ENCODE measurements at places on chromosomes 3 and 15.
A peak's percentile ranks its signal among the peaks of the same experiment; 100 is the strongest.

- no peak for DNase-seq
Observed at GRCh38 chr3:141338881-141339280, 29.4 kb upstream of the ZBTB38 start.

DNA sequence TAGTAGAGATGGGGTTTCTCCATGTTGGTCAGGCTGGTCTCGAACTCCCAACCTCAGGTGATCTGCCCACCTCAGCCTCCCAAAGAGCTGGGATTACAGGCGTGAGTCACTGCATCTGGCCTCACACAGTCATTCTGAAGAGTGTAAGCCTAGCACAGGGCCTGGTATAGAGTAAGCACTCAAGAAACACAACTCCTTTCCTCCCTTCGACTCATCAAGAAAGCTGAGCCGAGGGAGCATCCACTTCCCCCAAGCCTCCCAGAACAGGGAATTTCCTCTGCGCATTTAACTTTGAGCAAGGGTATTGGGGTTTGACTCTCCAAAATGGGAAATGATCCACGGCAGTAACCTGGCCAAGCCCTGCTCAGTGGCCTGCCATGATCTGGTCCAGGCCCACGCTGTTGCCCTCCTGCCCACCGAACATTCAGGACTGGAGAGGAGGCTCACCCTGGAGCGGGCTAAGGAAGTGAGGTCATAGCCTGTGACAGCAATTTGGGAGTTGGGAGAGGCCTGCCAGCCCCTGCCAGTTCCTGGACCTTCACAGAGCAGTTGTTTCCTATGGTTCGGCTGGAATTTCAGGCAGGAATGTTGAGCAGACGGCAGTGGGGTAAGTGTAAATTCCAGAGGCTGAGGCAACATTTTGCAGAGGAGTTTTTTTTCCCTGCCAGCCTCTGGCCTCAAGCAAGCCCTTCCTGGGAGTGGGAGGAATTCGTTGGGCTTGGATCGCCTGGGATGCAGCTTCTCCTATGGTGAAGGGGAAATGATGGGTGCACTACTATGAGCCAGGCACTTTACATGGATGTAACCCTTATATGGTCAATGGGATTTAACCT lies 21.2 kb upstream of the SMAD3 start:
- no peak for DNase-seq

DNA sequence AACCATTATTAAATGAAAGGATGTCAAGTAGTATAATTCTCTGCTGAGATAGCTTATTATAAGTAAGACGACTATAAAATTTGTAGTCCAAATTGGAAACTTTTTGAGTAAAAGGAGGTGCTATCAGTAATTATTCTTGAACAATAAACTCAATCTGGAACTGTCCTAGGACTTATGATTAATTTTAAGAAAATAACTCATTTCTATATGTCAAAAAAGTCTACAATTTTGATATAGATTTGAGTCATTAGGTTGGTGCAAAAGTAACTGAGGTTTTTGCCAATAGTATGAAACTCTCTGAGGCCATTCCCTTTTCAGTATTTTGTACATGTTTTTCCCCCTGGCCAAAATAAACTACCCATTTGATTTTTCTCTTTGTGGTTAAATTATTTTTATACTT lies 41.0 kb downstream of the LEKR1 start:
- DNase-seq: no peak

DNA sequence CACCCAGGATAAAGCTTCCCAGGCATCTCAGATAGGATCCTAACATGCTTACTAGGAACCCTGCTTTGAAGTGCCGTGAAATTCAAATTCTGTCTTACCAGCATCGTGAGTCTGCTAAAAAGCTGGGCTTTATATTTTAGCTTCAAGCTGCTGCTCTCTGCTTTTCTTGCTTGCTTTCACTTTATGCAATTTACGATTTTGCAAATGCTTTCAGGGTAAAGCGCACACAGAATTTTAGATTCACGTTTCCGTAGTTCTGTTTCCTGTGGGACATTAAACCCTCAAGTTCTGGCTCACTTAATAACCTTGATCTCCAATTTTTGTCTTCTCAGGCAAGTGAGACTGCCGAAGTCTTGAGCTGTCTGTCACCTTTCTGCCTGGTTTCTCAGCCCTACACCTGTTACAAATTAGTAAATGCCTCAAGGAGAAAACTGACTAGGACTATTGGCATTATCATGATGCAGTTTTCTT lies 170.5 kb upstream of the TGFBR2 start:
- no peak for DNase-seq

GRCh38 chr15:32878869-32879805 lies 161.3 kb downstream of the GREM1 start:
- DNase-seq: peak; percentile 33

DNA sequence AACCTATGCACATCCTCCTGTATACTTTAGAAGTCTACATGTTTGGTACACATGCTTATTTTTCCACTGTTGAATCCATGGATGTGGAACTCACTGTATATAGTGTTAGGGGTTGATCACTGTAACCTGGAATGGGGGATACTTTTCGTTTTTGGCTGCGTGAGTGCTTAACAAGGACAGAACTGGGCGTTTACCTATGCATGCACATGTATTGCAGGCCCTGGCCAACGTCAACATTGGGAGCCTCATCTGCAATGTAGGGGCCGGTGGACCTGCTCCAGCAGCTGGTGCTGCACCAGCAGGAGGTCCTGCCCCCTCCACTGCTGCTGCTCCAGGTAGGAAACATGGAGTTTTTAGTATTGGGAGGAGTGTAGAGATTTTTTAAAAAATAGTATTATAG lies 2.3 kb downstream of the RPLP1 start:
- no peak for DNase-seq

DNA sequence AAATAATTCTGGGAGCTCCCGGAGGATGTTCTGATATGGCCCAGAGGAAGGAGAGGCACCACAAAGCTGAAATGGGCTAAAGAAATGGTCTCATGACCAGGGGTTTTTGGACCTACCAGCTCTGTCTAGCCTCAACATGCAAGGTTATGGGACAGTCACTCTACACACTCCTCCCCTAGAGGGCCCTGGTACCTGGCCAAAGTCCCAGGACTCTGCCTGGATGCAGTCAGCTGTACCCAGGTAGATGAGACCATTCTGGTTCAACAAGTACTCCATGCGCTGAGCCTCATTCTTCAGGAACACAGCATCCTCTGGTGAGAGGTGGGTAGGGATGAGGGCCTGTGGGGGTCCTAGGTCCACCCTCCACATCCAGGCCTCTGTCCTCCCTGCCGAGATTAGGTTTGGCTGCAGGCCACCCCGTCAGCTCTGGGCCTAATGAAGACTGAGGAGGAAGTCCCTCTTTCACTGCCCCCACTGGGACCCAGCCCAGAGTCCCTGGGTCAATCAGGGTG lies 9.5 kb downstream of the EPB42 start:
- DNase-seq: no peak

- DNase-seq: no peak
Observed at GRCh38 chr15:40471105-40471807, 472 bp downstream of the CHST14 start.

DNA sequence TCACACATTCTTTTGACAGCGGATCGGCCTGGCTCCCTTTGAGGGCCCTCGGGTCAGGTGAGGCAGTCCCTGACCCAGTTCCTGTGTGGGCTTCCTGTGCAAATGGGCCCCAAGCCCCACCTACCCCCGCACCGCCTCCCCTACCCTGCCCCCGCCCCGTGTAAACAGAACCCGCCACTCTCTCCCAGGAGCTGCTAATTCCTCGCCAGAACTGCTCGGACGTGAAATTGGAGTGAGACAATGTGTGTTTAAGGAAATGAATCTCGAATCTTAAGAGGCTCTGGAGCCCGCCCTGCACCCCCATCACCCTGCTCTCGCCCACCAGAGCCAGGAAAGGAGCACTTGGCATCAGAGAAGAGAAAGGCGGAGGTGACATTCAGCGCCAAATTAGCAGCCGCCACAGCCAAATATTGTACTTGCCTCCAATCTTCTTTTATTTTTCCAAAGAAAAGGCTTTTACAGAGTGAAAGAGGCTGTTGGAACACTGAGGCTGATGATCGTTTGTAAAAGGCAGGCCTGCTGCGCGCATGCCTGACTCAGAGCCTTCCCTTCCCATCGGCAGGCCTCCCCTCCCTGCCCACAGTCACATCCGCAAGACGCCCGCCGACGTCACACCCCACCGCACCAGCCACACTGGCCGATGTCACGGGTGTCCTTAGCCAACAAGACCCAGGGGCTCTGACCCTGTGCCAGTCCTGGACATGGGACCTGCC lies 53.1 kb downstream of the CACNA2D2 start:
- peak; percentile 92 for DNase-seq

GRCh38 chr15:21261396-21261964 lies 178.8 kb downstream of the POTEB3 start:
- DNase-seq: no peak

DNA sequence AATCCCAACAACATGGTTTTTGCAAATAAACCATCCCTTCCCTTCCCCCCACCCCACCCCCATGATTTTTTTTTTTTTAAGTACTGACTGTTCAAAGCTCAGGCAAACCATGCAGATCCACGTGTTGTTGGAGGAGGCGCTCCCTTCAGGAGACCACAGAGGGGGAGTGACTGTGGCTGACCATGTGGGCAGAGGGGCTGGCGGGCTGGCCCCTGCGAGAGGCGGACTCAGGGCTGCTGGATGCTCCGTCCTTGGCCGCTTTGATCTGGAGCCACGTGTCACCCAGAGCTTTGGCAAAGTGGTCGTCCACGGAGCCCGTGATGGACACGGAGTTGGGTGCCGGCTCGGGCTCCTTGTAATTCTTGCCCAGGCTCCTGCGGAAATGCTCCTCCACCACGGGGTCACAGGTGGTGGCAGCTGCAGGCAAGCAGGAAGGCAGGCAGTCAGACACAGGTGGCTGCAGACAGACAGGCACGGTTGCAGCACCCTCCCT lies 85.3 kb downstream of the VGLL4 start:
- DNase-seq: no peak

DNA sequence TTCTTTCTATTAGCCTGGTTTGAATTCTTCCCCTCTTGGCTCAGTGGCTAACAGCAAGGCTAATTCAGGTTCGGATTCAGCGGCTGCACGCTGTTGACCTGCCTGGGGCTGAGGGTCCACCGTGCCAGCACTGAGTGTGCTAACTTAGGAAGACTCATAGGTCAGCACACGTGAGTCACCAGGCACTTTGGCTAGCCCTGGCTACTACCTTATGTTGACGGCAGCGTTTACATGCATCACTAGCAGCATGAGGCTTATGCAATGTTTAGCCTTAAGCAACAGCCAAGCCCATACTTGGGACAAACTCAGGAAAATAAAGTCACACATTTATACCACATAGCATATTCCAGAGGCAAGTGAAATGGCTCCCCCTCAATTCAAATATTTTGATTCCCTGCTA lies 137.7 kb downstream of the RAB11A start:
- no peak for DNase-seq

DNA sequence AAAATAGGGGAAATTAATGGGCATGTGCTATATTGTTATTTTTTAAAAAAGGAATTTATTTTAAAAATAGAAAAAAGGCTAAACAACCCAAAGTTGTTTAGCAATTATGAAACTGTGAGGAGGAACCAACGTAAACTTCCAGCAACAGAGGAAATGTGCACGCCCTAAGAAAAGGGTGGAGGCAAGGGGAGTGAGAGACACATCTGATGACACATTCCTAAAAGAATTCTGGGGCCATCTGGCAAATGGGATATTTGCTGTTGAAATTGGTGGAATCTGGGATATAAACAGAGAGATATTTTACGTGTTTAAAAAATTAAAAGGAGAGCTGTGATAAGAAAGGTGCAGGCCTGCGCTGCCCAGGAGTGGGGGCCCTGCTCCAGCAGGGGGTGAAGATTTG lies 50.8 kb upstream of the MUC13 start:
- peak; percentile 52 for DNase-seq

GRCh38 chr3:4994823-4995499 lies 15.7 kb downstream of the BHLHE40 start:
- no peak for DNase-seq

- no peak for DNase-seq
Observed at GRCh38 chr3:193942516-193943055, 193.4 kb upstream of the HES1 start.

- no peak for DNase-seq
Observed at GRCh38 chr3:47024932-47025331, 45.5 kb downstream of the NBEAL2 start.

DNA sequence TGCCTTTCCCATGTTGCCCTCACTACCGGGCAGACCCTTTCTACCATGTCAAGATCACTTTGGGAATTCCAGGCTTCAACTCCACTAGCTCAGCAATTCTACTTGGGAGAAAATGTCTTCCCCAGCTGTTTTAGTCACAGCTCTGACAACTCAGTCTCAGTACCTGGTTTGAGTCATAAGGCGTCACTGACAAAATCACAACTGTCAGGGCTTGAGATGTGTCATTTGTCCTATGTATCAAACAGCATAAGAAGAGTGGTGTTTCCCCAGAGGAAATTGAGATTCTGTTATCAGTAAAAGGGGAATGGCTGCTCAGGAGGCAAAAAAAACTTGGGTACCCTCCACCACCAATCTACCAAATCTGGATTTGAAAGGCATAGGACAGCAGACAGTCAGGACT lies 594.9 kb upstream of the SUCLG2 start:
- no peak for DNase-seq

DNA sequence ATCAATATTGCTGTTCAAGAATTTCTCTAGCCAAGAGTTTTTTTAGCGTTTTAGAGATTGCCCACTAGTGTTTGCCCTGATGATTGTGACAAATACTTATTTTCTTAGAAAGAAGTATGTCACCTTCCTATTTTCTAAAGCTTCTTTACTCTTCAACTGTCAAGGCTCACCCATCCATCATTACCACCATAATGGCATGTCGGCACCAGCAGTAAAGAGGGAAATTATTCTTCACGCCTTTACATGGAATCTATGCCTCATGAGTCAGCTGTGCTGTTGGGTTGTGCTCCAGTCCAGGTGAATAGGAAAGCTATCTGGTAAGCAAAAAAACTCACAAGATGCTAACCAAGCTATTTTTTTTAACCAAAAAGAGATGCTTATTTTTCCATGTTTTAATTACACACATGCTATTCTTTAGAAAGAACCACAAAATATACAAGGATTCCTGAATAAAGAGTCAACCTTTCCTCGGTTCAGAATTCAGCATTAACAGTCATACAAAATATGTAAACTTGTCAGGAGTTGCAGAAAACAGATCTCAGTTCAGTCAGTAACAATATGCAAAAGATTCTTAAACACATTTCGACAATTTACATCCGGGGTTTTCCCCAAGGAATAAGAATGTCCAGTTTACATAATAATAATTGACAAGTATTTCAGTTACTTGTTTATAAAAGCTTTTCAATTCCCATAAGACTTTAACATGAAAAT lies 128.0 kb downstream of the ATP8B4 start:
- DNase-seq: no peak

DNA sequence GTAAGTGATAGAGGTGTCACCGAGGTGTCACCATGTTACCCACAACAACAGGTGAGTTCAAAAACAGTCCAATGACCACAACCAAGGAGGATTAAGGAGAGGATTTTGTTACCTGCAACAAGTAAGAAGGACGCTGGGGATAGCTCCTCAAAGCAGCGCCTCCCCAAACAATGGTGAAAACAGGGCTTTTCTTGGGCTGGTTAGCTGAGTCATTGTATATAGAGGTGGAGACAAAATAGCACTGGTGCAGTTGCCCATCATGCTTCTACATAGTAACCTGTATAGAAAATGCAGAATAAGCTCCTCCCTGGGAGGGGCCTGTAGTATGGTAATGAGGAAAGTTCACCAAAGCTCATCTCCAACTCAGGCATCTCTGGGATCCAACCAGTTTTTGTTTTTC lies 116.9 kb upstream of the EIF1B start:
- no peak for DNase-seq
